NCI-H524 treated with DMSO at 0.1 percent for 48 hours (cell line): ENCODE measurements at places on chromosomes 12 and 14.
A peak's percentile ranks its signal among the peaks of the same experiment; 100 is the strongest.

GRCh38 chr12:91382081-91382543 is 199.5 kb upstream of the DCN start:
- peak; percentile 70 for DNase-seq

GRCh38 chr14:85607651-85608081 is 77.7 kb downstream of the FLRT2 start:
- no peak for DNase-seq

- no peak for DNase-seq
These were observed 24.4 kb upstream of the STK38L start for GRCh38 chr12:27219693-27220054.

GRCh38 chr12:59431266-59431665 is 164.6 kb upstream of the SLC16A7 start:
- peak; percentile 3 for DNase-seq

GRCh38 chr12:127588249-127588648 is 678.7 kb upstream of the TMEM132C start:
- DNase-seq = no peak

DNA sequence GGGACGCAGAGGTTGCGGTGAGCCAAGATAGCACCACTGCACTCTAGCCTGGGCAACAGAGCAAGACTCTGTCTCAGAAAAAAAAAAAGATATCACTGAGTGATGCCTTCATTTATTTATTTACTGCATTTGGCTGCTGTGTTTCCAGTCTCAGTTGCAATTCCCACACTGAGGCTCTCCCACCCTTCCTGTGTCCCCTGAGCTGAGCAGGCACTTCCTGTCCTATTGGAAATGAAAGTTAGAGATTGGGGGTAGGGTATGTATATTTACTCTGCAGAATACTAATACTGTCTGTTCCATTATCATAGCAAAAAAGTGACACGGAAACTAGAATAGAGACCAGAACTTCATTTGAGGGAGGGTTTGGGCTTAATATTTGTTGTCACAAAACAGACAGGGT is 1.6 kb upstream of the RBMS2 start:
- no peak for DNase-seq

DNA sequence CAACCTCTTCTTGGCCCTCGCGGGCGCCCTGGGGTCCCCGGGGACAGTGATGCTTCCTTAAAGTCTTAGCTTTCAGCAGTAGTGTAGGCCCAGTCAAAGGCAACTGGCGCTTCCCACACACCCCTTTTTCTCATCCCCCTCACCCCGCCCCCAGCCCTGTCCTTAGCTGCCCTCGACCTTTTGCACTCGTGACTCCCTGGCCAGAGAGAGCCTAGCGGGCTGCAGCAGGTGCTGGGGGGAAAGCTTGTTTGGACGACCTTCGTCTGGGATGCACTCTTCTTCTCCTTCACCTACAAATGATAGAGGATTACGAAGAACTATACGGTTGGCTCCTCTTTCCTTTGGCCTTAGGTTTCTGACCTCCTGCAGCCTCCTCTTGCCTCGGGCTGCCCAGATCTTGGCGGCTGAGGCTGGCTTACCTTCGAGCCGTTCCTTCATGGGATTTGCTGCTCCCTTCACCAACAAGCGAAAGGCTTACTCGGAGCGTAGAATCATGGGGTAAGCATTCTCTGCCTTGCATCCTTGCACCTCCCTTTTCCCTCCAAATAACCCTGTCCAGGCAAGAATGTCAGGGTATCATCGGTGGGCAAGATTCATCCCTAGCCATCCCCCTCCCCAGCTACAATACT is 815 bp downstream of the COQ10A start:
- no peak for DNase-seq

DNA sequence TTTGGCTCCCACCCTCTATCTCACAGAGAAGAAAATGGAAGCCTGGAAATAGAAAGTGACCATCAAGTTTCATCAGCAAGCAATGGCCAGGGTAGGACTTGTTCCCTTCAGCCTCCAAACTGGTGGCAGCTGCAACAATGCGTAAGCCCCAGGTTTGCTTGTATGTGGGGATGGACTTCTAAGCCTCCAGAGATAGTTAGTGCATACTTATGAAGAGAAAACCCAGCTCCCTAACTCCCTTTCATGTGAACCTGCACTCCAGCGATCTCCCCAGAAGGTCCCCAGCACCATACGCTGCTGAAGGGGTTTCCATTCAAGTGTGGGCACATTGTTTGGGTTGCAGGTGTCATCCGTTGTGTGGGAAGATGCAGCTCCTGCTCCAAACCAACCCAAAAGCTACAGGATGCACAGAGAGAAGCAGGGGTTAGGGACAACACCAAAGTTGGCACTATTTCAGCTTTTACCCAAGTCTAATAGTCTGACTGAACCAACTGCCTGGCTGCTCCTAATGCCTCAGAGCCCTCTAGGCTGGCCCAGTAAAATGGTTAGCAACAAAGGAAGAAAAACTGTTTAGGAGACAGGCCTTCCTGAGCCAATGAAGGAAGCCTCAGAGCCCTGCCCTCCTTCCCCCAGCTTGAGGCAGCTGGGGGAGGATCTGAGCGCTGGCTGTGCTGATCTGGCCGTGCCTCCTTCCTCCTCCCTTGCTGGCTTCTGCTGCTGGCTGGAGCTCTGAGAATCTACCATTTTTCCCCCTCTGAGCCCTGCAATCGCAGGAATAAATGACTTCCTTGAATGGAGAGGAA is 12.3 kb downstream of the ZFP36L1 start:
- DNase-seq = no peak

DNA sequence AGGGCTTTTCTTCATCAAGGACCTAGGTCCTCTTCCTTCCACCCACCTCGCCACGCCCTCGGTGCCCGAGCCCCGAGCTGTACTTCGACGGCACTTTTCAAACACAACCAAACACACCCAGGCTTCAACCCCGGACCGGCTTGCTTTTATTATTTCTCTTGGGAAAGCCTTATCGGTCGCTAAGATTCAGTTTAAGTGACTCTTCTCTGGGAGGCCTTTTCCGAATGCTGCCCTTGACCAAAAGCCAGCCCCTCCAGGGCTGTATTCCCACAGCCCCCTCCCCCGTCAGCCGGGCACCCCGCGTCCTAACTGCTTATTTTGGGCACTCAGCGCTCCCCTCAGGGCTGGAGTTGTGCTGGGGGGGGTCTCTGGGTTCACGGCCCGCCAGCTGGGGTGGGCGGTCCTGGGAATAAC is 644 bp upstream of the PPP4R4 start:
- DNase-seq = no peak

GRCh38 chr14:91732439-91732838 is 553 bp upstream of the CATSPERB start:
- DNase-seq = no peak

- no peak for DNase-seq
These were observed 12.2 kb upstream of the GPR68 start for GRCh38 chr14:91256661-91257060.

DNA sequence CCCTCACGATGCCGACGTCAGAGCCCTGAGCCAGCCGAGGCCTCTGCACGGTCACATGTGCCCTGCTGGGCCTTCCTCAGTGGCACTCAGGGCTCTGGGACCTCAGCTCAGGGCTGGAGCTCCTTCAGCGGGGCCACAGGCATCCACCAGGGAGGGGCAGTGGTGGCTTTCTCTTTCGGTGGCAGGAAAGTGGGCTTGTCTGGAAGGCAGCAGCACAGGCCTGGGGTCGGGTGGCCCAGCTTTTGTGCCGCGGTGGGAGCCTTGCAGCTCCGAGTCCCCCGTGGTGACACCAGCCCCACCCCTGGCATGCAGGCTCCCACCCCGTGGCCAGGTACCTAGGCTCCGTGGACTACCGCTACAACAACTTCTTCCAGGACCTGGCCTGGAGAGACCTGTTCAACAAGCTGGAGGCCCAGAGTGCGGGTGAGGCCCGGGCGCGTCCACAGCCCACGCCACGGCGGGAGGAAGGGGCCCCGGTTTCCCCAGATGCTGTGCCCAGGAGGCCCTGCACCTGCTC is 14.2 kb upstream of the TEX22 start:
- no peak for DNase-seq

GRCh38 chr12:90679674-90680073 is 275.3 kb downstream of the CCER1 start:
- no peak for DNase-seq

DNA sequence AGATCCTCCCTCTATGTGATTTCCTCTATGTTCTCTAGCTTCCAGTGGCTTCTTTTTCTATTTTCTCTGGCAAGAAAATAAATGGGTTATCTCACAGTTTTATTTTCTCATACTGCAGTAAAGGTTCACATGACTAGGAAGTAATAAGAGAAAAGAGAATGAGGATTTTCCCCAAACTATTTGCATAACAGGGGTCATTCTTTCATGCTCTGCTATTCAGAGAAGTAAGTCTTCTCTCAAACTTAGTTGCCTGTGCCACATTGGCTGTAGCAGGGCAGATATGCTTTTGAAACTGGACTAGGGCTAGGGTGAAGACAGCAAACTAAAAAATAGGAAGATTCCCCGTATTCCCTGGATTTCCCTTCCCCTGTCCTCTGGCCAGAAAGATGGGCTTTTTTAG is 57.4 kb downstream of the ACSM4 start:
- DNase-seq = no peak

DNA sequence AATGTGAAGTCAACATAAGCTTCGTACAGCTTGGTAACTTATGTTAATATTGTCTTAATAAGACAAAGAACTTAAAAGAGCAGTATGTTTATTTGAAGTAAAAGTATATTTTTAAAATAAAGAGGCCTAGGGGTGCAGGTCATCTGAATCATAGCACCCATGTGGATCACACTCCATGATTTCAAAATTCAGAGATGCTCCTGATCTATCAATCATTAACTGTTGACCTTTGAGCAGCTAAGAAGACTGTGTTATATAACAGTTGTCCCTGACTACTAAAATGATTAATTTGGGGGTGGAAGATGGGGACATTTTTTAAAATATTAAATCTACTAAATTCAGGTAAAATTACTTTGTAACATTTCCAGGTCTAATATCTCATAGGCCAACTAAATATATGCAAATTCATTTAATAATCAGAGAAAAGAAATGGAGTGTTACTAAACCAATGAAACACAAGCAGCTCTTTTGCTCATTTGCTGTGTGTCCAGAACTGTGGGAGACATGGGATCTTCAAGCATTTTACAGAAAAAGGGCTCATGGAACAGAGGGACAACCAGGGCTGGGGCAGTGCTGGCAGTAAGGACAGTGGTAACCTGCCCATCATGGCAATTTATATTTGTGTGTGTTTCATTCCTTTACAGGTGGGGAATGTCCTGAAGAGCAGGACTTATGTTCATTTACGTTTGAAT is 120.7 kb upstream of the PCED1B start:
- no peak for DNase-seq

GRCh38 chr12:39365364-39366001 is 77.4 kb downstream of the KIF21A start:
- DNase-seq = no peak

GRCh38 chr12:124566997-124567672 is at the start of gene NCOR2:
TSS of gene NCOR2 (minus strand) at chr12:124567612. CDS start at chr12:124495251, 72,361 bp downstream.
- DNase-seq = no peak

DNA sequence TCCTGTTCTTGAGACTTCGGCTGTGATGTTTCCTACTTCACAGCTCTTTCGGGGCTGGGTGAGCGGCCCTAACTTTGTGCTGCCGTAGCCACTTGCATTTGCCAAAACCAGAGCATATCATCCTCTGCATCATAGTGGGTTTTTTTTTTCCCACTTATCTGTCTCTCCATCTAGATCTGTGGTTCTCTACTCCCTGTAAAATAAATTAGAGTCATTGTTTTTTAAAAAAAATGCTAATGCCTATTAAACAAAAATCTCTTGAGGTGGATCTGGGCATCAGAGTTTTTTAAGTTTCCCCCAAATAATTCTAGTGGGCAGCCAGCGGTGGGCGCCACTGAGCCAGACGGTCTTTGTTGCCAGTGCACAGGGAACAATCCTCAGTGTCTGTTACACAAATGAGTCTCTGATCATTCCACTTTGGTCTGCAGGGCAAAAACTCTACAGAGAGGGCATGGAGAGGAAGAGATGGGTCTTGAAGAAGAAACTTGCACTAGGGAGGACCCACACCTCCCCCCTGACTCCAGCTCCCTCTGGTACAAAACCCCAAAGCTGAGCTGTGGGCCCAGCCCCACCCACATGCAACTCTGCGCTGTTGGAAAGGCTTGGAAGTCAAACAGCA is 62.4 kb upstream of the BCL2L14 start:
- DNase-seq = no peak

DNA sequence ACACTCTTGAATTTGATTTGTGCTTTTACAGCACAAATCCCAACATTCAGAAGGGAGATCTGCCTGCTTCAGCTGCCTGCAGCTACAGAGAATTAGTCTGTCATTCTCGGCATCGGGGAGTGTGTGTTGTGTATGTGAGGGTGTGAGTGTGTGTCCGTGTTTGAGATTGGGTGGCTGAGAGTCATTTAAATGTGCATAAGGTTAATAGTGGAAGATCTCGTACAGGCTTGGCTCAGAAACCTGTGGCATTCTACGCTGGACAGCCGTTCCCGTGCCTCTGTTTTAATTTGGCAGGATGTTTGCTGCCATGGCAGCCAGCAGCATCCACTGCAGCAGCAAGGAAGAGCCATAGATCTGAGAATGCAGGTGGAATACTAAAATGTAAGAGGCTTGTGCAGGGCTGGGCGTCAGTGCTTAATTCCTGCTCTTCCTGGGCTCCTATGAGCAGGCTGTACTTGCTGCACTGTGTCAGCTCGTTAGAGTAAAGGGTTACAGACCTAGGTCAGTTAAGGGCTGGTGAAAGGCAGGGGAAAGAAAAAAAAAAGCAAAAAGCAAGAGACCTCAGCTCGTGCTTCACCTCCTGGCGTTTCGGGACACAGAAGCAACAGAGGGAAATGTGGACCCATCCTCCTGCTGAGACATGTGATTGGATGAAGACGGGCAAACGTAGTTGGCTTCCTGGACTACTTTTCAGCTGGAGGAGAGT is 205.4 kb downstream of the NAV3 start:
- DNase-seq = no peak

DNA sequence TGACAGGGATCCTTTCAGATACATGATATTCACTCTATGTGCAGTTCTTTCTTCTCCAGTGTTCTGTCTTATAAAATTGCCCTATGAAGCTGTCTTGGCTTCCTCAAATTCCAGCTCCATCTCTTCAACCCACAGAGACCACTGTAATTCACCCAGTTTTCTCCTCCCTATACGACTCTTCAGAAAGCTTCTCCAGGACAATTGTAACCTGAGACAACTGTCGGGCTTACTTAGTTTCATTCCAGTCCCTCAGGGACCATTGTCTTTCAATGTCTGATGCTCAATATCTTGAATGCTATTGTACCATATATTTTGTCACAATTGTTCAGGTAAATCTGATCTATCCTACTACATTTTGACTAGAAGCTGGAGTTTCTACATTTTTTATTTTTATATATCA is 345.3 kb downstream of the RPL10L start:
- no peak for DNase-seq

GRCh38 chr12:38282886-38283285 is 33.7 kb upstream of the ALG10B start:
- no peak for DNase-seq

GRCh38 chr14:33707716-33708115 is 243.2 kb downstream of the EGLN3 start:
- DNase-seq = no peak

GRCh38 chr12:6765048-6765633 is 1.0 kb upstream of the PTMS start:
- no peak for DNase-seq

GRCh38 chr12:52387859-52388258 is 2.4 kb upstream of the KRT84 start:
- DNase-seq = no peak

- DNase-seq = peak; percentile 26
These were observed 107.9 kb downstream of the PTPRQ start for GRCh38 chr12:80551897-80552296.
